Muscle of back (tissue), 13 donors: ENCODE measurements at places on chromosomes 1 and 21. TPM values are rescaled to one million over a fixed set of nuclear protein-coding genes. Genes with fewer than 3 reads are reported as not detected.

DNA sequence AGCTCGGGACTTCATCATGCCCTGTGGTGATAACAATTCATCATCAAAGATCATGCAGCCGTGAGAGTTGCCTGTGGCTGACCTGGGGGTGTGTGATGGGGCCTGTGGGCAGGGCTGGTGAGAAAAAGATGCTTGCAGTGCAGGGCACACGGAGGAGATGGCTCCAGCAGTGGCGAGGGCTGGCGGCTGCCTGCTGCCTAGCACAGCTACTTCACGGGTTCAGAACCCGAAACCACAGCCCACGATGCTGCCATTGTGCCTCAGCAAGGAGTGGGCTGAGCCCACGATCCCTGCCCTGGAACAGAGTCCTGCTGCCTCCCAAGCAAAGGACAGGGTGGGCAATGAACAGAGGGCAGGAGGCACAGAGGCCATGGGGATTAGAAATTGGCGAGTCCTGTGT lies 631 bp upstream of the KRTAP10-9 start:
- DNase-seq: no peak

- no peak for DNase-seq
Observed at GRCh38 chr1:21003281-21004045, 173.2 kb downstream of the EIF4G3 start.

DNA sequence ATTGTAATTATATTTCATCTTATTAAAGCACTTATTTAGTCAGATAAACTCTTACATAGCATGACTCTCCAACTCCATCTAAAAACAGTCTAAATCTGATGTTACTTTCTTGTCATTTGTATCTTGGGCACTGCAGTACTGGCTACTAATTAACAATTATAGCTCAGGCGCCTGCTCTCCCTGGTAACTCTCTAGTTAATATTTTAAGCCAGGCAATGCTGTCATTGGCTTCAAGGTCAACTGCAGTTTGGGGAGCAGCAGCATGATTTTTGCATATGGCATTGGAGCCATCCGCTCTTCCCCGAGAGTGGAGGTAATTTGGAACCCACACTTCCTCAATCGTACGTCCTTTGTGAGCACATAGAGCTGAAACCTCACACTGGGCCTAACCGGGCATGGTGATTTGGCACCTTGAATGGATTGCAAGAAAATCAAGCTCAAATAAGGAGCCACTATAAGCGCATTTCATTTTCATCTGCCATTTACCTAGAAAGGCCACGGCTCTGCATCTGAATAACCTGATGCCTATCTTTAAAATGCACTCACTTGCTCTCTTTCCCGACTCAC lies 187.7 kb downstream of the KAZN start:
- no peak for DNase-seq

The FNDC10 gene
- polyA plus RNA-seq: 1.4 TPM

The PLCH2 gene
- polyA plus RNA-seq: 0.58 TPM
